ENCODE measurements at places on chromosomes 3 and 15.

DNA sequence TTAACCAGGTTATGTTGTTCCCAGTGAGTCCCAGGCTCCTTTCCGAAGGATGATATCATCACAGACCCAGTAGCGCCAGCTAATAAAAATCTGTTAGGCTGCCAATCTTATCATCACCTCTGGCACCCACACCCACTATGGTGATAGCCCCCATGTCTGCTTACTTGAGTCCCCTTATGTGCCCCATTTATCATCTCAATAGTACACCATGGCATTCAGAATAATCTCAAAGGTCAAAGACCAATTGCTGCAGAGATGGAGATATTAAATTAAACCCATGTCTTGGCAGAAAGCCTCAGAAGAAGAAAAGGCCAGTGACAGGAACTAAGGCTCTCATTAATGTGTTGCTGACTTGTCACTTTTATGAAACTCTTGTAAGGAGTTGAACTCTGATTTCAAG lies 32.8 kb downstream of the CPNE4 start:
- DNase-seq, result no peak

GRCh38 chr3:125319765-125320164 lies 55.4 kb downstream of the ZNF148 start:
- no peak for DNase-seq

DNA sequence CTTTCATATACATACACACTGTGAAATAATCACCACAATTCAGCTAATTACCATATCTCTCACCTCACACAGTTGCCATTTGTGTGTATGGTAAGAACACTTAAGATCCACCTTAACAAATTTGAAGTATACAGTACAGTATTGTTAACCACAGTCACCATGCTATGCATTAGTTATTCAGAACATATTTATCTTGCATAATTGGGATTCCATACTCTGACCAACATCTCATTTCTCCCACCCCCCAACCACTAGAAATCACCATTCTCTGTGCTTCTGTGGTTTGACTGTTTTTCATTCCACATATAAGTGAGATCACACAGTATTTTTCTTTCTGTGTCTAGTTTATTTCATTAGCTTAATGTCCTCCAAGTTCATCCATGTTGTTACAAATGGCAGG lies 247.7 kb upstream of the CTNNB1 start:
- no peak for DNase-seq

DNA sequence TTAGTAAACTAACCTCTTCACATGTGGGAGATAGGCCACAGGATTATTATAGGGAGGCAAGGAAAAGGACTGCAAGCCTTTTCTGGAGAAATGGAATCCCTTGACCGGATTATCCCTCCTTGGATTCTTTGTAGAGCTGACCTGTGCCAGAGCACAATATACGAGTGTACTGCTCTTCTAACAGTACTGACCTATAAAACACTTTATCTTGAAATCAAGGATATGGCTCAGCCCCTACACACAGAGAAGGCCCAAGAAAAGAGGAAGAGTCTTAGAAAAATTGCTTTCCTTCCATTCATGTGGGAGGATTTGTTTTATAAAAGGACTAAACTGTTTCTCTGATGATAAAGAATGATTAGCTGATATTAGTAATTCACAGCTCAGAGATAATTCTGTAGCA lies 42.2 kb downstream of the DMXL2 start:
- no peak for DNase-seq

GRCh38 chr3:112623213-112623612 lies 17.7 kb downstream of the CCDC80 start:
- no peak for DNase-seq

- DNase-seq, result no peak
Observed at GRCh38 chr3:168812234-168812633, 716.5 kb upstream of the GOLIM4 start.

- DNase-seq, result no peak
Observed at GRCh38 chr15:92707880-92708551, 52.4 kb upstream of the FAM174B start.
